Nephron progenitor cell (in vitro differentiated cells): ENCODE measurements at places on chromosomes 13 and 19.
A peak's percentile ranks its signal among the peaks of the same experiment; 100 is the strongest.

DNA sequence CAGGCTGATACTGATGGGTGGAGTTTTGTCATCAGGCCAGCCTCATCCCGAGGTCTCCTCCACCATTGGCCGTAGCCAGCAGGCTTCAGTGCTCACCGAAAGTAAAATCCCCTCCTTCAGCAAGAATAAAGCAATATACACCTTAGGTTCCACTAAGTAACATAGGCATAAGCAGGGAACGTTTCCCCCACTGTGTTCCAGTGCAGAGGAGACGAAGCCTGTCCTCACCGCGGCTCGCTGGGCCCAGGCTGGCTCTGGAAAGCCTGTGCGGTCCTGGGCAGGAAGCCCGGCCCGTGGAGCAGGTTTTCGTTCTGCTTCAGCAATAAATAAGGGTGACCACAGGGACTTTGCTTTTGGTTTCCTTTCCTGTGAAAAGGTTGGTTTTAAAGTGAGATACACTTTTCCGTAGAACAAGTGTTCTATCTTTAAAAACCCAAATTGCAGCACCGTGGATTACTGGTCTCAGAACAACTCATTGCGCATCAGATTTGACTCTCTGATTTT lies 16.3 kb upstream of the TEX29 start:
- no peak for DNase-seq

- DNase-seq: no peak
Measured at GRCh38 chr13:99450416-99450815, 50.9 kb upstream of the TM9SF2 start.

- no peak for DNase-seq
Measured at GRCh38 chr13:43448605-43449336, 338.0 kb downstream of the ENOX1 start.

GRCh38 chr19:12495002-12495802 lies 10.6 kb upstream of the ZNF709 start:
- peak; percentile 83 for DNase-seq

GRCh38 chr19:47499863-47500830 lies 14.7 kb downstream of the NAPA start:
- no peak for DNase-seq

GRCh38 chr13:57918086-57918485 lies 286.5 kb downstream of the PCDH17 start:
- no peak for DNase-seq

- DNase-seq: no peak
Measured at GRCh38 chr13:51451134-51451466, 1.7 kb downstream of the INTS6 start.

GRCh38 chr19:13091400-13092157 lies 11.1 kb downstream of the LYL1 start:
- no peak for DNase-seq

DNA sequence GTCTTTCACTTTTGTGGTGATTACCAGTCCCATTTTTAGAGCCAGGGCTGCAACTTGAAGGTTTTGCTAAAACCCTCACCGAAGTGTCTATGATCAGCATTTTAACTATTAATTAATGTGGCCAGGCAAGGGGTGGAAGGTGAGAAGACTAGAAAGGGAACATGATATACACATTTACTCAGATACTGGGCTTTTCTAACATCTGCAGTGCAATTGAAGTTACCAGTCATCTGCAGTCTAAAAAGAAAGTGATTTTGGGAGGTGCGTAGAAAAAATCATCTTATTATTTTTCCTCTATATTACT lies 481 bp downstream of the ALOX5AP start:
- no peak for DNase-seq

DNA sequence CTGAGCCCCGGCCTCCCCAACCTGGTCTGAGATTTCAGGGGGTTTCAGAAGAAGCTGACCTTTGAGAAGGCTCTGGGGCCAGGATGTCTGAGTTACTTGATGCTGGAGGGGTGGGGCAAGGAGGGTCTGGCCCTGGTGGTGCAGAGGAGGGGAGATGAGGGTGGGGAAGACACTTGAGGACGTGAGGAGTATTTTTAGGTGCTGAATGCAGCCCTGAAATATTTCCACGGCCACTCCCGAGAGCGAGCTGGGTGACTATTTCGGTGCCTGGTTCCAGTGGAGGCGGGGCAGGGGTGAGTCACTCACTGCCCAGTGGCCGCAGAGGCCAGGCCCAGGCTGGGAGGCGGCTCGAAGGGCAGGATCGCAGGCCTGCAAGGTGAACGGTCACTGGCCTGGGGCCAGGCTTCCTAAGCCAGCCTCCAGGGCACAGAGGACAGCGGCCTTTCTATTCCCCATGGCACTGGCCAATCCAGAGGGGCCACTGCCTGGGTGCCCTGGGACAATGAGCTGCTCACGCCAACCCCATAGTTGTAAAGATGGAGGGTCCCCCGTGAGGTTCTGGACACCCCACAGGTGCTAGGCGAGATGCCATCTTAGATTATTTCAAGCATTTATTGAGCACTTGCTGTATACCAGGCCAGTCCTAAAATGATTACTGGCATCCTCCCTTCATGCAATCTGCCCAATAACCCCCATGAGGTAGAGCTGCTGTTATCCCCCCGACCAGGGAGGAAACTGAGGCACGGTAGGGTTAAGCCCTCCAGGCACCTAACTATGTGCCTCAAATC lies 19.7 kb upstream of the JUND start:
- no peak for DNase-seq

DNA sequence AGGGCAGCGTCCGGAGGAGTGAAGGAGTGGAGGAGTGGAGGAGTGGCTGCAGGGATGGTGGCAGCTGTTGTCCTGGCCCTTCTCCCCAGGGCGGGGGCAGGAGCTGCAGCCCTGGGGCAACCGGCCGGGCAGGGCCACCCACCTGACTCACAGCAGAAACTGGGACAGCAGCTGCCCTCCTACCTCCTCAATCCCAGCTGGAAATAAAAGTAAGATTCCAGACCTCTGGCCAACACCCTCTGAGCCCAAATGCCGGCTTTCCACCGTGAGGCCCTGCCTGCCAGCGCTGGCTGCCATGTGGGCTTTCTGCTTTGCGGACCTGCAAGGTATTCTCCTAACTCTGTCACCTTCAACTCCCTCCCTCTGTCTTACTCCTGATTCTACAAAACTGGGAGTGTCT lies 3.3 kb upstream of the CLPP start:
- DNase-seq: no peak

- DNase-seq: no peak
Measured at GRCh38 chr13:40102854-40103253, 447.4 kb downstream of the COG6 start.

DNA sequence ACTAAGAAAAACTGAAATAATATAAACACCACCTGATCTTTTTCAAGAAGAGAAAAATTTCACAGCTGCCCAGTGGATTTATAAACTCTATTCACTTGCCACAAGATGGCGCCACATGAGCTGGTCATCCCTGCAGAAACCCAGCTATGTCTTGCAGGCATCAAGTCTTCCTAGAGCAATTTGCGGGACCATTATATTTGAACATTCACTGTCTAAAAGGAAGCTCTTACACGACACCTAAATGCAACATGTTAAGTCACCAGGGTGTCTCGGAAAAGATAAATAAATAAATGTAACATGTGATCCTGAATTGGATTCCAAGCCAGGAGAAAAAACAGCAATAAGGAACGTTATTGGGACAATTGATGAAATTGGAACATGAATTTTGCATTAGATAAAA lies 20.3 kb upstream of the AKT2 start:
- peak; percentile 83 for DNase-seq

DNA sequence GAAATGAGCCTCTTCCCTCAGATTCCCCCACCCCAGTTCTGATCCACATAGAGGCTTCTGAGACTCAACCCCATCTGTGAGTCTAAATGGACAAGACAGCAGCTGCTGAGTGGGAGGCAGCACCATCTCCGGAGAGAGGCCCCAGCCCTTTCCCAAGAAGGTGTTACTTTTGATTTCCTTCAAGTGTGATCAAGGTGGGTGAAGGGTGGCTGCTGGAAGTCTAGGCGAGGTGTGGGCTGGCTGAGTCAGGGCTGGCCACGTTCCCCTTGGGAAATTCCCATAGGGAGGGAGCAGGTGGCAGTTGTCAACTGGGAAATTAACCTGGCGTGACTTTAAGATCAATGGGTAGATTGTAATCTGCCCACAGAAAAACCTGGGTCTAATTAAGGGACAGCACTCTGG lies 148.0 kb downstream of the FOXO1 start:
- DNase-seq: no peak

DNA sequence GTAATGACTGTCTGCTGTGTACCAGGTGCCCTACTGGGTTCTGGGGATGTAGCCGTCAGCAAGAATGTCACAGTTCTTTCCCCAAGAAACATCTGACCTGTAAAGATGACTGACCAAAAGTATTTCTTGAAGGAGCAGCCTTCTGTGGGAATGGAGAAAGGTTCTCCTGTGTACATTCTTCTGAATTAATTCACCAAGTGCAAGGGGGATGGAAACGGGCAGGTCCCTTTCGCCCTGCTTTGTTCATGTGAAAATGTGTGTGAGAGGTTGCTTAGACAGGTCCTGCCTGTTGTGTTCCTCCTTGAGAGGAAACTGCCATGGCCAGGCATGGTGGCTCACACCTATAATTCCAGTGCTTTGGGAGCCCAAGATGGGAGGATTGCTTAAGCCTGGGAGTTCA lies 57.0 kb downstream of the SLC7A9 start:
- no peak for DNase-seq

DNA sequence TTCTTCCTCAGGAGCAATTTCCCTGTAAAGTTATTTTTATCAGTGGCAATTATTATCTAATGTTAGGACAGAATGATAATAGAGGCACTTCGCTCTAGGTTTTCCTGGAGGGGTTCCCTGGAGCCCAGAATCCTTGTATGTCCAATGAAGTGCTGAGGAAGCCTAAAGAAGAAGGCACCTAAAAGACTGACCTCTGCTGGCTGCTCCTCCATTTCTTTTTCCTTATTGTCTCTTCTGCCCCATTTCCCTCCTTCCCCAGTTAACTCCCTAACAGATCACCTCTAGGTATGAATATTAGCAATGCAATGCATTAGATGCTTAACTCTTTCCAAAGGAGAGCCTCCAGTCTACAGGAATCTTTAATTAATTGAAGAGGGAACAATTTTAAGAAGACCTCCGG lies 985.4 kb downstream of the DIAPH3 start:
- DNase-seq: no peak

DNA sequence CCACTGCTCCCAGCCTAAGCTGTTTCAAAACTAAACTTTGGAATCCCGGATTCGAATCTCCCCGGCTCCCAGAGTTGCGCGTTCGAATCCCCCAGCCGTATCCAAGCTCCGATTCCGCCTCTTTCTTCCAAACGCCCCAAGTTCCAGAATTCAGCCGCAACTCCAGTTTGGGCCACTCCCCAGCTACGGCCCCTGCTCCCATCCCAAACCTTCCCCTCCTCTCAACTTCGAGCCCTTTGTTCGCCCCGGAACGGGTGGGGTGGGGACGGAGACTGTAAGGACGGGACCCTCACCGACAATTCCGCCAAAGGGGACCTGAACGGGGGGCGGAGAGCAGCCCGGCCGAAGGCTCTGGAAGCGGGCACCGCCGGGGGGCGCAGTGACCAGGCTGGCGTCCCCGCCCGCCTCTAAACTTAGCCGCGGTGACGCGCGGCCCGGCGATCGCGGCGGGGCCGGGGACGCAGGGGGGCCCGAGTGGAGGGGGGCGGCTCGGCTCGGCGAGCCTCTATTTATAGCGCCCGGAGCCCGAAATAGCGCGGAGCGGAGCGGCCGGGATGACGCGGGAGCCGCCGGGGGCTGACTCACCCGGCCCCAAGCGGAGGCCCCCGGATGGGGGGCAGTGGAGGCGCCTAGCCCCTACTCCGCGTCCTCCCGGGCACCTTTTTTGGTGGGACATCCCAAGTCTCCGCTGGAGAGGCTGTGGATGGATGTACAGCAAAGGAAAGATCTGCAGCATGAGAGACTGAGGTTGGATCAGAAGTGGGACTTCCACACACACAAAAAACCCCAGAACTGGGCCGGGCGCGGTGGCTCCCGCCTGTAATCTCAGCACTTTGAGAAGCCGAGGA lies 4.9 kb upstream of the ERCC1 start:
- DNase-seq: peak; percentile 73

GRCh38 chr13:22240716-22241115 lies 569.8 kb downstream of the FGF9 start:
- DNase-seq: no peak

GRCh38 chr19:47221080-47221841 lies 9.7 kb downstream of the BBC3 start:
- no peak for DNase-seq

DNA sequence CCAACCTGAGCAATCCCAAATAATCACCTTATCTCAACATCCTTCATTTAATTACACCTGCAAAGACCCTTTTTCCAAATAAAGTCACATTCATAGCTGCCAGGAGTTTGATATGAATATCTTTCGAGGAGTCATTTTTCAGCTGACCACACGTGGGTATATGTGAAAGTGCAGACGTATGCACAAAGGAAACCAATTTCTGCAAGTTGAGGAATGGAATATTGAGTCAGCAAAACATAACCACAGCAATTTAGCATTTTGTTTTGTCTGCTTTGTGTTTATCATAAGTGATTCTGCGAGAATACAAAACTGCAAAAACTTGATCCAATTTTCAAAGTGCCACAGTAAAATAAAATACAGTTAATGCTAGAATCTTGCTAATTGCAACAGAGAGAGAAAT lies 295.9 kb downstream of the SUCLA2 start:
- DNase-seq: no peak

- DNase-seq: no peak
Measured at GRCh38 chr13:49869519-49869918, 66.6 kb downstream of the SPRYD7 start.

DNA sequence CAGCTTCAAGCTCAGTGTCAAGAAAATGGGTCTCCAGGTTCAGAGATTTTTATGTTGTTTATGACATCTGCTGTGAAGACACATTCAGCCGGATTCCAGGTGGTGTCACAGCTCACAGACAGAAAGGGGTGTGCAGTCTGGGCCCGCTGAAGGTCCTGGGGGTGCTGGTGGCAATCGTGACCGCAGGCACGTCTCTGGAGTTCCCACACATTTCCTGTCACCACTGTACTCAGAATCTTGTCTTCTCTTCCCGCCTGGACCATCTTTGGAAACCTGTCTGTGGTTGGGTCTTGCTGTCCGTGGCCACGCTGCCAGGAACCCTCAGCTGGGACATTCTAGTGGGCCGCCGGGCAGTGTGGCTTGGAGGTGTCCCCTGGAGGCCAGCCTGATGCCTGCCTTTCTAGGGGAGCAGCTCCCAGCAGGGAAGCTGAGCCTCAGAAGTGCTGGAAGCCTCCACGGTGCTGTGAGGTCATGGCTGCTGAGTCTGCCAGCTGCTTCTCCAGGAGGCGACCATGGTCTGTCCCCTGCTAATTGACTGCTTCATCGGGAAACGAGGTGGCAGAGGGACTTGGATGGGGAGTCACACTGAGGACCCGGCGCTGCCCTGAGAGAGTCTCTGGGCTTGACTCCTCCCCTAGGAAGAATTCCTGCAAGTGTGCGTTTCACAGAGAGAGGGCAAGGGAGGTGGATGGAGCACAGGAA lies 3.7 kb downstream of the TEX29 start:
- DNase-seq: no peak

DNA sequence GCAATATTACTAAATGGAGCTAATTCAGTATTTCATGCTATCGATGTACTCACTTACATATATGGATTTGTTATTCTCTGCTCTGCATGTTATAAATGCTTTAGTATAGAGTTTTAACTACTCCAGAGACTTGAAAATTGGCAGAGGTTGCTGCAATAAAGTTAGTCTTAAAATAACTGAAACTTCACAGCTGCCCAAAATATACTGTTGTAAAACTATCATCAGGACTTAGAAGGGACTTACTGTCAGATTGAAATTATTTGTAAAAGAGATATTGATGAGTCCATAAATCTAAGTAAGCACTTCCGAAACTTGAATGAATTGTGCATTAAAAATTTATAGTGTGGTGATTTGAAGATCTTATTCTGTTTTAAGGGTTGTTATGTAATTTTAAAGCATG lies 1178.2 kb upstream of the PCDH20 start:
- no peak for DNase-seq

GRCh38 chr19:29487432-29487831 lies 38.4 kb upstream of the VSTM2B start:
- no peak for DNase-seq
